Activated CD8-positive, alpha-beta memory T cell treated with anti-CD3 and anti-CD28 coated beads for 24 hours (primary cell): ENCODE measurements at places on chromosomes 12 and 14.

DNA sequence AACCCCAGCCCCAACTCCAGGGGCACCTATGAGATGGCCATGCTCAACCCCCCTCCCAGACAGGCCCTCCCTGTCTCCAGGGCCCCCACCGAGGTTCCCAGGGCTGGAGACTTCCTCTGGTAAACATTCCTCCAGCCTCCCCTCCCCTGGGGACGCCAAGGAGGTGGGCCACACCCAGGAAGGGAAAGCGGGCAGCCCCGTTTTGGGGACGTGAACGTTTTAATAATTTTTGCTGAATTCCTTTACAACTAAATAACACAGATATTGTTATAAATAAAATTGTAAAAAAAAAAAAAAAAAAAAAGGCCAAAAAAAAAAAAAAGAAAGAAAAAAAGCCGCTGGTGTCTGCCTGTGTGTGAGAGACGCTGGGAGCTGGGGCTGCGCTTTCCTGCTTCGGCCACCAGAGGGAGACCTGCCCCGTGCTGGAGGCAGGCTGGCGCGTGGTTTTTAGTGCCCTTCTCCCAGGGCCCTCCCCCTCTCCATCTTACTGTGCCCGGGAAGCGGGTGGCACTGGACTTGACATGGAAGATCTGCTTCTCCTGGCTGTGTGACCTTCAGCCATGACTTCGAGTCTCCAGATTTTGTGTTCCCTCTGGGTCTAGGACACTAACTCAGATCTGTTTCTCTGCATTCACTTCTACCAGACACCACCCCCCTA, 3.4 kb upstream of the NXPH4 start:
- peak; percentile 95 for DNase-seq

- DNase-seq, result no peak
These were observed 89.6 kb downstream of the NUAK1 start for GRCh38 chr12:106049105-106049504.

DNA sequence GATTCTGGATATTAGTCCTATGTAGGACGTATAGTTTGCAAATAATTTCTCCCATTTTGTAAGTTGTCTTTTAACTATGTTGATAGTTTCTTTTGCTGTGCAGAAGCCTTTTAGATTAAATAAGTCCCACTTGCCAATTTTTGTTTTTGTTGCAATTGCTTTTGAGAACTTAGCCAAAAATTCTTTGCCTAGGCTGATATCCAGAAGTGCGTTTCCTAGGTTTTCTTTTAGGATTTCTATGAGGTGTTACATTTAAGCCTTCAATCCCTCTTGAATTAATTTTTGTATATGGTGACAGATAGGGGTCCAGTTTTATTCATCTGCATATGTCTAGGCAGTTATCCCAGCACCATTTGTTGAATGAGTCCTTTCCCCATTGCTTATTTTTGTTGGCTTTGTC, 264.4 kb upstream of the OR4E1 start:
- DNase-seq, result no peak

DNA sequence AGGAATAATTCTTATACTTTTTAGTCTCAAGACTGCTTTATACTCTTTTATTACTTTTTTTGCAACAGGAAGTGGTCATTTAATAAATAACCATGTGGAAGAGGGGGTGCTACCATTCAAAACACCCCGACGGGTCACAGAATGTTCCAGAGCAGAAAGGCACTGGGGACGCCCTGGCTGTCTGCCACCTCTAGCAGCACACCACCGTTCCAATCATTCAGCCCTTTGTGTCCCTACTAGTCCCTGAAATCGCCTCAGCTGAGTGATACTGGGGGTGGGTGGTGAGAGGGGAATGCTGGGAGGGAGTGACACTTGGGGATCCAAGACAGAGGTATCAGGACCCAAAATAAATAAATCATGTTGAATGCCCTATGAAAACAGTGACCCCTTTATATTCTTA, 52.4 kb downstream of the MON2 start:
- DNase-seq, result no peak

DNA sequence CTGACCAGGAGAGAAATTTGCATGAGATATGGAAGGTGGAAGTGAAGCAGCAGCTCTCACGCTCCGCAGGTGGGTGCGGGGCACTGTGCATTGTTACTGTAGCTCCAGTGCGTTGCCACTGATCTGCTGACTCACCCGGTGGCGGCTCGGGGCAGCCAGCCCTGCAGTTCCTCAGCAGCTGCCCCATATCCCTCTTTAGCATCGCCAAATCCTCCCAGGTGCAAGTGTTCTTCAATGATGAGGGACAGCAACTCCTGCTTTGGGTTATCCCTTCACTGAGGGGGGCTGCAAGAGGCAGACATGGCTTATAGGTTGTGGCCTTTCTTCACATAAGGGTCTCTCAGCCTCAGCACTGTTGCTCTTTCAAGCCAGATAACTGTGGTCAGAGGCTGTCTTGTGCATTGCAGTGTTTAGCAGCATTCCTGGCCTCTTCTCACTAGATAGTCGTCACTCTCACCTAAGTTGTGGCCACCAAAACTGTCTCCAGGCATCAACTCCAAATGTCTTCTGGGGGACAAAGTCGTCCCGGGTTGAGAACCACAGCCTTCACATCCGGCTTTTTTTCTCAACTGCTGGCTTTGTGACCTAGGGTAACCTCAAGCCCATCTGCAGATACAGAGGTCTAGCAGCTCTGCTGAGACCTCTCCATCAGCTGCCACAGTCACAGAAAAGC, 180.8 kb downstream of the EFCAB11 start:
- peak; percentile 78 for DNase-seq

DNA sequence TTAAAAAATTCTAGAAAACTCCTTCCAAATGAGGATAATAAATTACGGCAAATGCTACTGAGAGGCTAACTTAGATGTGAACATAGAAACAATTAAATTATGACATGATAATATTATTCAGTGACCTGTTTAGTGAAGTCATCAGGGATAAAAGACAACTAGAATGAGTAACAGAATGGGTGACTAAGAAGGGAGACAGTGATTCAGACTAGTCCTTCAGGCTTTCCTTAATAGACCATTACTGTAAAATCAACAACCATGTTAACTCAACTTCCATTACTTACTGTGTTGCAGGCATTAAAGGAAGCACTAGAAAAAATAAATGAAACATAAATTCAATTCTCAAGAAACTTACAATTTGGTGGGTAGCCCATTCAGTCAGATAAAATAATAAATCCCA, 543.9 kb upstream of the LRFN5 start:
- DNase-seq, result no peak

DNA sequence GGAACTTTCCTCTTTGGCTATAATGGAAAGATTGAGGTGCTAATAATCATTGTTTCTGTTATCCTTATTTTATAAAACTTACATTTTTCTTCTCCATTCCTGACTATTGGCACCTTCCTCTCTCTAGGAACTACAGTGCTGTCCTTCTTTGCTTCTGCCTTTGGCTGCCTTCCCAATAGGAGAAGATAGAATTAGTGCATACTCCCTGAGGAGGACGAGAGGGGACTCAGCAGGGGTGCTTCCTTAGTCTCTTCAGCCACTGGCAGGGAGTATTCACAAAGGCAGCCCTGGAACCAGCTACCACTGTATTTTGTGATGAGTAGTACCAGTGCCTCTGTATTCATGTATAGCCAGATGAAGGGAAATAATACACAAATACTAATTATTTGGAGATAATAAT, 208.5 kb downstream of the FOXG1 start:
- no peak for DNase-seq

DNA sequence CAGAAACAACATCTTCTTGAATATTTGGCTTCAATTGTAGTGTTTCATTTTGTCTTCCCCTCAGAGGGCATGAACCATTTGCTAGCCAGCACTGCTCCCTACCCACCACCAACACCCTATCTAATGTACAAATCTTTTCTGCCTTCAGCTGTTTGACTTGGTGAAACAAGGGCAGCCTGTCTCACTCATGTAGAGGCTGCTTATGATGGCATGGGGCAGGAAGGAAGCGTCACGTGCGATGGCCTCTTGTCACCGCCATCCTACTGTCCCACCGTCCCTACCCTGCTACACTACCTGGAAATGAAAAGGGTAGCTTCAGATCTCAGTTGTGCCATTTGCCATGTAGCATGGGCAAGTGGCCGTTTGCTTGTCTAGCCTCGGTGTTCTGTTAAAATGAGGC, 29.9 kb upstream of the LRTM2 start:
- no peak for DNase-seq

- DNase-seq, result no peak
These were observed 259.1 kb downstream of the PCNX1 start for GRCh38 chr14:71166180-71166837.

GRCh38 chr14:85054178-85054577, 475.8 kb upstream of the FLRT2 start:
- no peak for DNase-seq

GRCh38 chr12:48194799-48195201, 8.3 kb downstream of the OR10AD1 start:
- DNase-seq, result no peak

DNA sequence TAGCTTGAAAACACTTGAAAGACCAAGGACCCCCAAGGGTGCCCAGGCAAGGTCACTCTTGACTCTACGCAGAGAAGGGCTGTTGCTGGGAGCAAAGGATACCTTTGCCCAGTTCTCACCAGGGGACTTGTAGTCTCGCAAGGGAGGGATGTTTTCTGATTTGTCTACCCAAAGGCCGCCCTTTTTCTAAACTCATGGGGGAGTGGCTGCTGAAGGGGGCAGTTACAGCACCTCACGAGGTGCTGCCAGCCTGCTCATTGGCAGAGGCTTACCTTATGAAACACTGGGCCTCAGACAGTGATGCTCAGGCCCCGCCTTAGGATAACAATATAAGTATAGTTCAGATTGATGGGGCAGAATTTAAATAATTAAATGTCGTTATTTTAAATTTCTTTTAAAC, 107.0 kb downstream of the ETV6 start:
- no peak for DNase-seq

DNA sequence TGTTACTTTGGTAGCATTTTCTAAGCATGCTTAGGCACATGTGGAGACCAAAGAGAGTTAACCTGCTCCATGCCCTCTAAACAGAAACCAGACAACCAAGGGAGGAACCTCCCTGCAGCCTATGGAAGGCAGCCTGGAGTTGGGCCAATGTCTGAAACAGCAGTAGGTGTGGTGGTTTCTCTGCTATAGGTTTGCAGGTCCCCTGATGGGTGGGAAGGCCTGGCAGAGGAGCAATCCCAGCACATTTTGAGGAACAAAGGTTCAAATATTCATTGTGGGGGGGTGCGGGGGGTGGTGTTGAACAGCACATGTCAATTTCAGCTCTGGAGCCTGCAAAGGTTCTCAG, 65.4 kb downstream of the DACT1 start:
- no peak for DNase-seq
